ENCODE measurements at places on chromosomes 2 and 18.
A peak's percentile ranks its signal among the peaks of the same experiment; 100 is the strongest.

DNA sequence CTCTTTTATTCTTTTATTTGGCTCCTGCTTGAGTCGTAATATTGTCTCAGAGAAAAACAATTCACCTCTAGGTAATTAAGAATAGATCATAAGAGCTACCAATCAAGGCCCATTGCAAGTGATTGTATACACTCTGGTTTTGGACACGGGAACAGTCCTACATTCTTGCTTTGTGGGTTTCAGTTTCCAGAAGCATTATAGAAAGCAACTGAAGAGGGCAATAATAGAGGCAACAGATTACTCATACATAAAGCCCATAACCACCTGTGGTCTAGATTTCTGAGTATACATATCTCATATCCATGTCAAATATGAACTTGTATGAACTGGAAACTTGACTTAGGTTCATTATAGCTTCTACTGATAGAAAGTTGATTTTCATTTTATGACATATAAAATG lies 65.4 kb downstream of the DIS3L2 start:
- no peak for DNase-seq

- no peak for DNase-seq
Observed at GRCh38 chr2:23549821-23550530, 165.0 kb downstream of the KLHL29 start.

DNA sequence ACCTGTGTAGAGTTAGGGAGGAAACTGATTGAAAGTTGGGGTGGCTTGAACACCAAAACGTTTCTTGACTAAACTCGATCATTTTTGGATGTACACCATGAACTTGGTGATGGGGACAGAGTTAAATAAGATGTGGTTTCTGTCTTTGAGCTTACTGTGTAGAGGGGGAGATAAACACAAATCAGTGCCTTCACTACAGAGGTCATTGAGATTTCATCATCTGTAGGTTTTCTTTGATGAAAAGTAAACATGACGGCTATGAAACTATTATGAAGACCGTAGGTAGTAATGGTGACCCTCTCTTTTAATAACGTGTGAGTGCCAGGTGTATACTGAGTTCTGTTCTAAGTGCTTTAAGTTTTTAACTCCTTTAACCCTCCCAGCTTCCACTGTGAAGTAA lies 6.5 kb downstream of the LCLAT1 start:
- no peak for DNase-seq

DNA sequence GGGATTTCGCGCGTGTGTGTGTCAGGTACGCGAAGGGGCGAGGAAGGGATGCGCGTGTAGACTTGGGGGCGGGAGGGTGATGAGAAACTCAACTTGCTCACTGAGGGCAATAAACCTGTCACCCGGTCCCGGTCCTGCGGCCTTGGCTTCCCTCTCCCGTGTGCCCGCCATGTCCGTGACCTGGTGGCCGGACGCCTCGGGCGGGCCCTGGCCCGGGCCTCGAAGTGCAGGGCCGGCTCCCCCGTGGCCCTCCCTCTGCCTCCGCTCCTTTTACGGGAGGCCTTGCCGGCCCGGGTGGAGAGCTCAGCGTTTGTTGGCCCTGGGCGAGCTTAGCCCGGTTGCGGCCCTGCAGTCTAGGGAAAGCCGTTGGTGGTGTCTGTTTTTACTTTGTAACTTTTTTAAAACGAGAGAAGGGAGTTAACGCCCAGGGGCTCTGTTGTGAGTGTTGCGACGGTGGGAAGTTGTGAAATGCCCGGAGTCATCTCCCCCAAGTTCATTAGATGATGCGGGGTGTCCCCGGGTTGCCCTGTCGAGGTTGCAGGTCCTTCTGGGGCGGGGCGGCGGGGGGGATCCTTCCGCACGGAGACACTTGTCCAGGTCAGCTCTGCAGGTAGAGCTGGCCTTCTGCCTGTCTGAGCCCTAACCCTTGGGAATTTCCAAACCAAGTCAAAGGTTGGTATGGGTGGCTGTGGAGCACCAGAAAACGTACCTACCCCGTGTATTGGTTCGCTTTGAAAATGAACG lies 883 bp downstream of the SMCHD1 start:
- DNase-seq, result peak; percentile 82

DNA sequence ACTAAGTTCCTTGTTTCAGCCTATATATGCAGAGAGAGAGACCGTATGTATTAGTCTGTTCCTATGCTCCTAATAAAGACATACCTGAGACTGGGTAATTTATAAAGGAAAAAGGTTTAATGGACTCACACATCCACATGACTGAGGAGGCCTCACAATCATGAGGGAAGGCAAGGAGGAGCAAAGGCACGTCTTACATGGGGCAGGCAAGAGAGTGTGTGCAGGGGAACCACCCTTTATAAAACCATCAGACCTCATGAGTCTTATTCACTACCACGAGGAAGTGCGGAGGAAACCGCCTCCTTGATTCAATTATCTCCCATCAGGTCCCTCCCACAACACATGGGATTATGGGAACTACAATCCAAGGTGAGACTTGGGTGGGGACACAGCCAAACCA lies 73.8 kb downstream of the TMEM18 start:
- no peak for DNase-seq

Data from HL-60 (cell line).